ENCODE measurements at places on chromosomes 6 and 20.

DNA sequence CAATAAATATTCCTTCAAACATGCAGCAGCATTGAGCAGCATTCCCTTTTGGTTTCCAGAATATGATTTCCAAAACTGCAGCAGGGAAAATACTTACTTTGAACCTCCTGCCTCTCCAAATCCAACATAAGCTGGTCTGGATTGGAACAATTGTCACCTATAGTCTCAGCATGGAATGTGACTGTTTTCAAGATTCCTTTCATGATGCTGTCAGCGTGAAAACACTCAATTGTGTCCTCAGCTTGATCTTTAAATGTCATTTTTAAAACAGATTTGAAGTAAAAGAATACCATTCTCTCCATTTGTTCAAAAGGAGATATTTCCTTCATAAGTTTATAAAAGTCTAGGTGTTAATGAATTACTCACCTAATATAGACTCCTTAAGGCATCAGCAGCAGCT, 993.9 kb downstream of the EYS start:
- no peak for DNase-seq

- no peak for DNase-seq
Observed at GRCh38 chr20:34709831-34710567, 5.9 kb downstream of the TP53INP2 start.

DNA sequence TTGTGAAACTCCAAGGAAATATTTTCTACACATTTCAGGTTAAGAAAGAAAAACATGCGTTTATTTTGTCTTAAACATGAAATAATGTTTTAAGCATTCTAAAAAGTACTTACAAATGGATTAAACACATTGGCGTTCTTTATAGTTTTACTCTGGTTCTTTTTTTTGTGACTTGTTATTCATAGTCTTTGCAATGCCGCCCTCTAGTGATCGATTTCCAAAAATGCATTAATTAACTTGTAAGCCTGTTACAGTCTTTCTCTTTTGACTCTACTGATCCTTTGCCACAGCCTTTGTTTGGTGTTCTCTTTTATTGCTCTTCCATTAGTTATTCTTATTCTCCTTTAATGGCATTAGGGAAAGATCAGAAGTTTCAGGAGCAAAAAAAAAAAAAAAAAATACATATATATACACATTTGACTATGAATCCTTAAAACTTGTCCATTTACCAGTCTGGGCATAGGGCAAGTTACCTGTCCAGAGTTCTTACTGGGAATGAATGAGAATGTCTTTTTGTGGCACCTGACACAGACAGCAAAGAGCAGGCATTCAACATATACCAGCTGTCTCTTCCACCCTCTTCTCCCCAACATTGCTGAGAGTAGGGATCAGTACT, 59.9 kb downstream of the MACROD2 start:
- peak; percentile 49 for DNase-seq

DNA sequence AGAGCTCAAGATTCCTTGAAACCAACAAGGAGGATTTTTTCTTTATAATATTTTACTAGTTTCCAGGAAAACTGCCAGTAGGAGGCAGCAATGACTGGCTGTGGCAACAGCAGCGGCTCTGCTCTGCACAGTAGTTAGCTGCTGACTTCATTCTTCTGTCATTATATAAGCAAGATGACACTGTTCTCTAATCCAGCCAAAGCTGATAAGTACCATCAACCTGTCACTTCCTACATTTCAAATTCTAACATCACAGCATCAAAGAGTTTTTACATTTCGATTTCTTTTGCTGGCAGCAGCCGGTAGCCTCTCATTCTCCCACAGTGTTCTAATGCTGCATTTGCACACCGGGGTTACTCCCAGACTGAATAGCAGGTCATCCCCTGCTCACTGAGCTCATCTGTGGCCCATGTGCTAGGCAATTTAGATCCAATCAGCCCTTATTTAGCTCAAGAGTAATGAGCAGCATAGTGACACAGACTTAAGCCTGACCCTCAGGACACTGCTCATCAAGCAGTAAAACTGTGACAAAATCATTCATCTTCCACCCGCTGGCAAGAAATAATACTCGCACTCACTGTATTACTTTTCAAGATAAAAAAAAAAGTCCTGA, 67.8 kb downstream of the MMS22L start:
- DNase-seq: no peak

DNA sequence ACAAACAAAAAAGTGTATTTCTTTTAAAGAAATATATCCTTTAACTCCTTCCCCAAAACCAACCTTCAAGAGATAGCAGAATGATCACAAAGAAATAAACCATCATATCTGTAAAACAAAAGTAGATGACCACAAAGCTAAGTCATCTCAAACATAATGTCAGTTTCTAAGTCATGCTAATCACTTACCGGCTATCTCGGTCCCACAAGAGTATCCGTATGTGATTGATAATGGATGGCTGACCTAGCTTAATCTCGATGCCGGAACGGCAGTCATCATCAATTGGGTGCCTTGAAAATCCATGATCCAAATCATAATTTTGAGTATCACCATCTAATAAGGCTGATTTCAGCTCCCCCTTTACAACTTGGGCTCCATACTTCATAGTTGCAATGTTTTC, 59.7 kb downstream of the BTBD9 start:
- DNase-seq: no peak

DNA sequence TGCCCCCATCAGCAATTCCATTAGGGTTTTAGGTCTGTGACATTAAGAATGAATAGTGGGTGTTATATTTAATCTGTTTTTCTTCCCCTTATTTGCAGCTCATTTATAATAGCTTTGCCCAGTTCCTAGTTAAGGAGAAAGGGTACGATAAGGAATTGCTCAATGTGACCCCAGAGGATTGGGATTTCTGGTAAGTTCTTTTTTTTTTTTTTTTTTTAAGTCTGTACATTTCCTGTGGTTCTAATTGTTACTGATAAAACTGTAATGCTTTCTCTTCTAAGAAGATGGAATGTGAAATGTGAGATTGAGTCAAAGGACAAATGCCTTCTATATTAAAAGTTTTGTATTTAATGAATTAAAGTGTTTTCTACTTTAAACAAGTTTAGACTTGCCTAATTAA, 5.5 kb downstream of the NT5DC1 start:
- DNase-seq: no peak

GRCh38 chr20:6709910-6710595, 57.4 kb upstream of the BMP2 start:
- DNase-seq: no peak

DNA sequence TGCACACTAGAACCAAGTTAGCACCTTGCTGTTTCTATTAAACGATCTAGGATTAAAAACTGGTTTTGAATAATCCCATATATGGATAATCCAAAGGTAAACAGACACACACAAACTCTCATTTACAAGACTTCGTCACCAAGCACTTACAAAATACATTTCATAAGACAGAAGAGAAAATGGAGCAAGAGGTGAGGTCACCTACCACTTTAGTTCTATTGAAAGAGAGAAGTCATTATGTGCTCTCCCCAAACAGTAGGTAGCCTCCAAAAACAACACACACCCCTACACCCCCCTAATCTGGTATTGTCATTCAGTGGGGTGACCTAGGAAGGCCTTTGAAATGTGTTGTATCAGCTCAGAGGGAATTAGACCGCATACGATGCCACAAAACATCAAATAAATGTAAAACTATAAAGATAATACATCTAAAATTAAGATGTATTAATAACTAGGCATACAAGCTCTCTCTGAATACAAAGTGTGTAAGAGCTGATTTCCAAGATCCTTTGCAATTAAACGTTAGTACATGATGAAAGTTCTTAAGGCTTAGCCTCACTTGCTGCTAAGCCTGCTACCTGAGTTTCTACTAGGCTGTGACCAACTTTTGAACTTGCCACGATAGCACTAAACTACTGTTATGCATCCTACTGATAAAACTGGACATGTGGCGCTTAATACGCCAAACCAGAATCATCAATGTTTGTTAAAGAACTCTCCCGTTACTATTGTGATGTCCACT, 1.6 kb downstream of the SRPK1 start:
- no peak for DNase-seq

GRCh38 chr20:38283236-38283635, 20.7 kb upstream of the BPI start:
- no peak for DNase-seq

DNA sequence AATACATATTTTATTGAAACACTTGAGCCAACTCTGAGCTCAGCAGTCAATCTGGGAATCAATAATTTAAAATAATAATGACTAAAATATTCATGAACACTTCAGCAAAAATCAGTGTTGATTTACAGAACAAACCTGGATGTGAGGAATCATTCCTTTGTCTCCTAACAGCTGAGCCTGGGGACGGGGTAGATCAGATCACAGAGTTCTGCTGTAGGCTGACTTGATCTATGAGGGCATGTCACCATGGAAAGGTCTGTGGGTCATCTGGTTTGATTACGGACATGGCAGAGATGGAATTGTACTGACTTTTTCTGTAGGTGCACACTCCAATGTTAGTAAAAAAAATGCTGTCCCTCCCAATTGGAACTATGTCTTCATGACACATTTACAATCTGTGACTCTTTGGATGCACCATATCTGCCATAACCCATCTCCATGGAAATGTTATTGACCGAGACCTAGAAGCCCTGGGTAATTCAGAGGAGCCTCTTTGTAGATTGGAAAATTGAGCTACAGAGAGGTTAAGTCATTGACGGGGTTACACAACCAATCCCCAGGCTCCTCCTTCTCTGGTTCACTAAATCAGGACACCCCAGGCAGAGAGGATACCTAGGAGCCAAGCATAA, 114.1 kb downstream of the DOK5 start:
- no peak for DNase-seq

- DNase-seq: no peak
Observed at GRCh38 chr20:20551409-20551808, 161.0 kb downstream of the RALGAPA2 start.

GRCh38 chr6:119497988-119498727, 148.6 kb upstream of the MAN1A1 start:
- no peak for DNase-seq

DNA sequence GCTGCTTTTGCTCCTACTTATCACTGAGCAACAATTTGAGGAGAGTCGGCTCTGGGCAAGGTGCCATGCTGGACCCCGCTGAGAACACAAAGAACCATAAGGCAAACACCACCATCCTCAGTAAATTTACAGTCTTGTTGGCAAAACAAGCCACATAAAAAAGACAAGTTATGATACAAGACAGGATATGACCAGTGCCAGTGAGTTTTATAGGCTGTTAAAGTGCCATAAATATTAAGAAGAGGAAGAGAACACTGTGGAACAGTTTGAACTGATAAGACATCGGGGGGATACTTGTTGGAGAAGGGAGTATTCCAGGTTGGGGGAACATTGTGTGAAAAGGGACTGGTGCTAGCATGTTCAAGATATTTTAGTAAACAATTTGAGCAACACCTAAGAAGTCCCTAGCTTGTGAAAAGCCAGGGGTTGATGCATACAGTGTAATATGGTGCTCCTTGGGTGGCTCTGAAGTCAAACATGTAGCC, 25.3 kb upstream of the RIPOR2 start:
- DNase-seq: no peak

DNA sequence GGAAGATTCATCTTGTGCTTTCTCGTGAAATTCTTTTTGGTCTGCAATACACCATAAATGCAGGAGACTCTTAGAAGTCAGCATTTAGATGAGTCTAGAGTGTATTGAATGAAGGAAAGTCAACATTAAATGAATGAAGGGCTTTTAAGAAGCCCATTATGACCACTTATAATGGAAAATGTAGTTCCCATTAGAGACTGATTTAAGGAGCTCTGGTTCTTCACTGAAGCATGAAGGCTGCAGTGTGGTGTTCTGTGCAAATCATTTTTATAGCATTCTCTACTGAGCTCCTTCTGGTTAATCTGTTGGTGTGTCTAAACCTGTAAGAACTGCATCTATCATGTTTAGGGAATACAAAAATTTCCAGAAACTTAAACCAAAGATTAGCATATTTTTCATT, 19.7 kb downstream of the NCOA7 start:
- DNase-seq: peak; percentile 38

DNA sequence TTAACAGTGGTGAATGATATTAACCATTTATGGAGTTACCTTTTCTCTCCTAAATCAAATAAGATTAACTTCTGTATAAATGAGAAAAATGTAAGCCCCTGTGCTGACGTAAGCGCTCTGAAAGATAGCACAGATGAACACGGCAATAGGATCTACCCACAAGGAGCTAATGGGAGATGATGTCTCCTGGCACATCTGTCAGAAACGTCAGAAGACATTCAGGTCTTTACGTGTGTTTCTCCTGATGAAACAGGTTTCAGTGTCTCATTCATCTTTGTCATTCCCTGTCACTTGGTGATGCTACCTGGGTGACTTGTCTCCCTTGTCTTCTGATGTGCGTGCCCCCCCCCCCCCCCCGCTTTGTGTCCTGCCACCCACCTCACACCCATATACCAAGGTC, 189.7 kb downstream of the DTNBP1 start:
- DNase-seq: no peak

GRCh38 chr20:52035498-52035897, 156.1 kb downstream of the ZFP64 start:
- DNase-seq: no peak

DNA sequence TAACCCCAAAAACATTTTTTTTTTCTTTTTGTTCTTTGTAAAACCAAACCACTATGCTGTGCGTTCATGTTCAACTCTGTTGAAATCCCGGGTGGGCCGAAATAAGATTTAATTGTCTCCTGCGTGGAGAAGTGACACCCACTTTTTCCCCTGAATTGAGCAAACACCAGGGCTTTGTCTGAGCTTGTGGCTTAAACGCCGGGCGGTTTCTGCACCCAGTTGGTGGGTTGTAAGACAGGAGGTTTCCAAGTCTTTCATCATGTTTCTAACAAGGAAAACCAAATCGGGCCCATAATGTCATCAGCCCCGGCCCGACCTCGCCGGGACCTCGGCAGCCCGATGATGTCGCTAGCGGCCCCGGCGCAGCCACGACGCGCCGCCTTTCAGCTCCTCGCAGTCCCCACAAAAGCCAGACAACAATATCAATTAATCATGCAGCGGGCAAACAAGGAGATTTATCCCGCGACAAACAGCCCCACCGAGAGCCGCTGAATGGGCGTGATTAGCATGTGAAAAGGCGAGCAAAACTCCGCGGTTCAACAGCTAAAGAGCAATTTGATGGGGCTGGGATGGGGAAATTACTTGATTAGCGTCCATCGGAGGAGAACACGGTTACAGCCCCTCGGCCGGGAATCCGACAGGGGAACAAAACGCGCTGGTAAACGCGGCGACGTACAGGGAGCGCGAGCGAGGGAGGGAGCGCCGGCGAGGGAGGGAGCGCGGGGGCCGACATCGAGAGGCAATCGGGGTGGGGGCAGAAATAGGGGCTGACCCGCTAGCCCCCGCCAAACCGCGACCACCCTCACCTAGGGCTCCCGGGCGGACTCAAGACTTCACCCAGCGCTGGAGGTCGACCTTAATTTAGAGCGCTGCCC, 5.3 kb downstream of the LINC00237 start:
- DNase-seq: no peak

GRCh38 chr6:36618366-36619355, 24.5 kb downstream of the SRSF3 start:
- DNase-seq: no peak

GRCh38 chr6:41344876-41345275, 9.5 kb downstream of the NCR2 start:
- DNase-seq: no peak
